CD8-positive, alpha-beta memory T cell (primary cell): ENCODE measurements at places on chromosomes 12 and 14. TPM values are rescaled to one million over a fixed set of nuclear protein-coding genes. Genes with fewer than 3 reads are reported as not detected.

GRCh38 chr12:53231671-53231920, 413 bp downstream of the RARG start:
- DNase-seq, result no peak

DNA sequence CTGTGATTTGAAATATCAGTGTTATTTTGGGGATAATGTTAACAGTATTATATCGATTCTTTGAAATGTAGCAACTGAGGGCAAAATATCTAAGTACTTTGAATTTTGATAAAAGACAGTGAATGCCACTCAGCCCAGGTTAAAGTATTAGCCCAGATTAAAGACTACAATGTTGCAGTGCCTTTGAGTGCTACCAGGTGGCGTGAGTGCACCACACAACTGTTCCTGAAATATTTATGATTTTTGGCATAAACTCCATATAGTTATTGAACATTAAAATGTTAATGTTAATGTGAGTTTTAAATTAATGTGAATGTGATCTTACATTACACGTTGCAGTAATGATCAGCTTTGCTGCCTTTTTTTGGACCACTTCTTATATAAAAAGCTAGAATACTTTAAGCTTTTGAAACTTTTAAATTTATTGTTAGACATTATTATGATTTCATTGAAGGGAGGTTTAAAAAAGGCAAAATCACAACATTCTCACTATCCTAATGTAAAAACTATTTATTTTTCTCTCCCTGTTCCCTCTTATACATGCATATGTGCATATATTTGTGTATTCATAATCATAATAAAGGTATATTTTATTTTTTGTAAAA, 22.5 kb downstream of the MRPS35 start:
- no peak for DNase-seq

GRCh38 chr12:58592475-58593207, 327.7 kb downstream of the LRIG3 start:
- no peak for DNase-seq

PRKCH gene
- 166 TPM for total RNA-seq

GRCh38 chr14:87175175-87175574, 817.8 kb downstream of the GALC start:
- no peak for DNase-seq

GRCh38 chr12:28937196-28937595, 211.9 kb upstream of the FAR2 start:
- DNase-seq, result no peak

GRCh38 chr12:107362960-107363359, 269.6 kb upstream of the CRY1 start:
- no peak for DNase-seq

GRCh38 chr12:54138219-54138618, 50.6 kb downstream of the SMUG1 start:
- no peak for DNase-seq

CCDC184 gene
- total RNA-seq, result 0.72 TPM

DNA sequence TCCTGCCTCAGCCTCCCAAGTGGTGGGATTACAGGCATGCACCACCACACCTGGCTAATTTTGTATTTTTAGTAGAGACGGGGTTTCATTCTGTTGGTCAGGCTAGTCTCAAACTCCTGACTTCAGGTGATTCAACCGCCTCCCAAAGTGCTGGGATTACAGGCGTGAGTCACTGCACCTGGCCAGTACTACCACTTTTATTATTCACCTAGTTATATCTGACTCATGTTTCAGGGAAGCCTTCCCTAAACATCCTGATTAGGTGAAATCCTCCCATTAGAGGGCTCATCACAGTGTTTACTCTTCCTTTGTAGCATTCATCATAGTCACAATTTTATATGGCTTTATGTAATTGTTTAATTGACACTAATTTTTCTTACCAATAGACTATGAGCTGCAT, 295.3 kb upstream of the SOX5 start:
- no peak for DNase-seq

LRIG3 gene
- total RNA-seq, result 0.22 TPM

LIN7A gene
- not detected for total RNA-seq

- DNase-seq, result no peak
Measured at GRCh38 chr14:68665792-68666204, 127.1 kb downstream of the ZFP36L1 start.

- DNase-seq, result peak; percentile 80
Measured at GRCh38 chr14:68788996-68789820, 3.7 kb downstream of the ZFP36L1 start.

- no peak for DNase-seq
Measured at GRCh38 chr14:47763188-47763854, 87.9 kb upstream of the MDGA2 start.

STAC3 gene
- 0.96 TPM for total RNA-seq

DNA sequence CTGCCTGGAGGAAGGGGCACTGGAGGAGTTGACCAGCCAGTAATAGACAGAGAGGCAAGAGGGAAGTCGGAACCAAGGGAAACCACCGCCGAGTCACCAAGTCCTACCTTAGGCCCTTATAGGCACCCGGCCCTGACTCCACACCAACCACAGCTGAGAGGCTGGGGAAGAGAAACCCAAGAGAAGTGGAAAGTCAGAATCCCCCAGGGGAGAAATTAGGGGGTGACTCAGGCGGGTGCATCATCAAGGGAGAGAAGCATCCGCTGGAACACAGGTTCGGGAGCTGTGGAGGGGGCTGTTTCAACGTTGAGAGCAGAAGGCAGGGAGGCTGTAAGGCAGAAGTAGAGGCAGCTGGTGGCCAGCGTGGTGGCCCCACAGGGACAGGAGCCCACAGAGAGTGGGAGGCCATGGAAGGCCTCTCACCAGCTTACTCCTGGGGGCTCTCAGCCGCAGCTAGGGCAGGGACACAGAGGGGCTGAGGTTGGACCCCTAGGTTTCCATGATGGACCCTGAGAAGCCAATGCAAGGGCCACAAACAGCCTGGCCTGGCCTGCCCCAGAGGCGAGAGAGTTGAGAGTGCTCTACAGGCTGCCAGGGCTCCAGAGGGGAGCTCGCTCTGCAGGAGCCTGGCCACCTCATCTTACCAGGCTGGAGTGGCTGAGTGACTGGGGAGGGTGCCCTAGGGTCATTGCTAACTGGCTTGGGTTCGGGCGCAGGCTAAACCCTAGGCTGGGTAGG, 1.4 kb upstream of the TRMT61A start:
- DNase-seq, result no peak

- DNase-seq, result no peak
Measured at GRCh38 chr12:104132351-104132956, 5.6 kb downstream of the NFYB start.

GRCh38 chr12:96502949-96503532, 13.7 kb downstream of the CFAP54 start:
- no peak for DNase-seq

GPD1 gene
- total RNA-seq, result 0.70 TPM

DNA sequence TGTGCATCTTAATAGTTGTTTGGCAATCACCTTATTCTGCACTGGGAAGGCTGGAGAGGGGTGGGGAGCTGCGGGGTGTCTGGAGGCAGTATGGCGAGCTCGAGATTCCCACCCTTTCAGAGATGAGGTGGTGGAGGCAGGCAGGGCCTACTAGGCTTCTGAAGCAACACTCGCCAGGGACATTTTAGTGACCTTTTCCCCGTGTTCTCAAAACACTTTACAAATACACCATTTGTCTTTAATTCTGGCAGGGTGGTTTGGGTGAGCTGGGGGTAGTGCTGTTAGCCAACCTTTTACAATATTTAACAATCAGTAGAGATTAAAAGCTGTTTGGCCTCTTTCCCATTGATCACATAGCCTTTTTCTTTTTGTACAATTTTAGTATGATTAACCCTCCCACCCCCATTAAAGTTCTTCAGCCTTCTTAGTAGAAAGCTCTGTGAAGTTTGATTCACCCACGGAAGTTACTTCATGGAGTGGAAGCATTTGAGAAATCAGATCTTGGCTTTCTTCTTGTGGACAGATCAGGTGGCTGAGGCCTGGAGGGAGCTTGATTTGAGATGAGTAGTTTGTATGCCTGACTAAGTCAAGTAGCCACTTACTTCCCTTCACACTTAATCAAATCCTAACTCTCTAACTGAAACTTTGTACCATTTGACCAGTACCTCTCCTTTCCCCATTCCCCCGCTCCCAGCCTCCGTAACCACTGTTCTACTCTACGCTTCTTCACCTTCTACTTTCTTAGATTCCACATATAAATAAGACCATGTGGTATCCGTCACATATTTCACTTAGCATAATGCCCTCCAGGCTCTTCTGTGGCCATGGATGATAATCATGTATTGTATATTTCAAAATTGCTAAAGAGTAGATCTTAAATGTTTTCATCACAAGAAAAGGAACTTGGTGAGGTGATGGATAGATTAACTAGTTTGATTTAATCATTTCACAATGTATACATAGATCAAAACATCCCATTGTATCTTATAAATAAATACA, 41.0 kb downstream of the TRAF3 start:
- DNase-seq, result no peak
